Posterior cingulate gyrus (tissue), 11 donors: ENCODE measurements at places on chromosomes 11 and 22.

DNA sequence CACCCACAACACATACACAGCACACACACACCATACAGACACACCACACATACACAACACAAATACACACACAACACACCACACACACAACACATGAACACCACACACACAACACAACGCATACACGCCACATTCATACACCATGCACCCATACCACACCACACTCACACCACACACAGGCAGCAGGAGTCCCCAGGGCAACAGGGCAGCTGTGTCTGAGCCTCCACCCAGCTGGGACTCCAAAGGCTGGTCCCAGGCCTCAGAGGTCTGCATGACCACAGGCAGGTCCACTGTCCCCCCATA lies 3.3 kb upstream of the WNT7B start:
- no peak for DNase-seq

- DNase-seq = no peak
These were observed 76.4 kb downstream of the YAP1 start for GRCh38 chr11:102186551-102187191.

DNA sequence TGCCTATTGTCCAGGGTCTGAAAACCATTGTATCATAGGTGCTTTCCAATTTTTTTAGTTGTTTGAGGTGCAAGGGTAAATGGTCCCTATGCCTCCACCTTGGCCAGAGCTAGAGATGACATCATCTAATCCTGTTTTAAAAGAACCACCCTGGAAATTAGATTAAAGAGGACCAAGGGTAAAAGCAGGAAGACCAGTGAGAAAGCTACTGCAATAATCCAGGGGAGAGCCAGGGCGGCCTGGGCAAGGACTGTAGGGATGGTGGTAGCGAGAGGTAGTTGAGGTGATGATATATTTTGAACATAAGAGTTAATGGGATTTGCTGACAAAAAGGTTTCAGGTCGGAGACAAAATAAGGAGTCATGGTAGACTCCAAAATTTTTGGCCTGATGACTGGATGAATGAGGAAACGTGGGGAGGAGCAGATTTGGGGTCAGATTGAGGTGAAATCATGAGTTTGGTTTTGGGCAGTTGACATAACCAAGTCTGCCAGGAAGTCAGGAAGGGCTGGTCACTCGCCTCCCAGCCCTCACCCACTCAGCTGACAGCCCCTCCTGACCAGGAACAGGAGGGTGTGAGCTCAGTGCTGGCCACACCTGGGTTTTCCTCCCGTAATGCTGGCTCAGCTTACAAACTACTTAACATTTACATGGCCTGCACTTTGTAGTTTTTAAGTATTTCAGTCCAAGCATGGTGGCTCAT lies 23.0 kb downstream of the SCN4B start:
- no peak for DNase-seq

- DNase-seq = no peak
These were observed 595.0 kb downstream of the TBC1D22A start for GRCh38 chr22:47357493-47357892.

- DNase-seq = no peak
These were observed 371.5 kb downstream of the RAB38 start for GRCh38 chr11:87803748-87804147.

DNA sequence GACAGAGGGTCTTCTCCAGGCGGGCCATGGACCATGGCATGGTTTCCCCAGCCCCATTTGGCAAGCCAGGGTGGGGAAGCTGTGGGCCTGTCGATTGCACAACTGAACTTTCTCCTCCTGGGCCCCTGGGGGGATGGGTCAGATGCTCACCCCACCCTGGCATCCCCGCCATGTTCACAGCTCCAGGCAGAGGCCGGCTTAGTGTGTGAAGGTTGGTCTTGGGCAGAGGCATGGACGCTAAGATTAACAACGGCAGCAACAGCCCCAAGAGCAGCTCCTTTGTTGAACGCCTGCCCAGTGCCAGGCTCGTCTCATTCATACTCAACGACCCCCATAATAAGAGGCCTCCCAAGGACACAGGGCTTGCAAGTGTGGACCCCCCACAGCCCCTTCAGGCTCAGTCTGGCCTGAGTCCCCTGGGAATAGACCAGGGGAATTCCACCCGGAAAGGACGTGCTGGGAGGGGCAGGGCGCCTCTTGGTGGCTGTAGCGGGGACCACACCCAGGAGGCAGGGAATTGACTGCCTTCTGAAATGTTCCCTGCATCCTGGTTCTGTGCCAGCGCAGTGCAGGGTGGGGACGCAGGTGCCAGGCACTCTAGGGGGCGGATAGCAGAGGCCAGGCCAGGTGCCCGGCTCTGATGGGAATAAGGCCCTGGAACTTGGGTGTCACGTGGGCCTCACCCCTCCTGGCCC lies 8.3 kb downstream of the TSPO start:
- no peak for DNase-seq
